ENCODE measurements at places on chromosomes 1 and 21.

- DNase-seq = no peak
Measured at GRCh38 chr1:112818990-112819689, 104.0 kb upstream of the PPM1J start.

DNA sequence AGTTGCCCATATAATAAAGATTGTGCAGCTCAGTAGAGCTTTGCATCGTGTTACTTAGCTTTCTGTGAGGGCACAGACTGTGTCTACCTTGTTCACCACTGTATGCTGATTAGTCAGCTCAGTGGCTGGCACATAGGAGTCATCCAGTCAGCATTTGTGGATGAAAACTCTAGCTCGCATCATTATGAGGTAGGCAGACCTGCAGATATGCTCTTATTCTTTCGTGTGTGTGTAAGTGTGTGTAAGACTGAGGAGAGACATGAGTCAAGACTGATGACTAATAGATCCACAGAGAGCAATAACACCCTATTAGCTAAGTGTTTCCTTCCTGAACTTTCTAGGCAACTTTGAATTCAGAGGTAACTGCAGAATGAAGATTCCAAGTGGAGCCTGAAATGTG is 17.1 kb downstream of the TTF2 start:
- DNase-seq = no peak

- no peak for DNase-seq
Measured at GRCh38 chr21:17794518-17795145, 24.5 kb downstream of the C21orf91 start.

- DNase-seq = no peak
Measured at GRCh38 chr1:25620211-25620610, 3.6 kb downstream of the MAN1C1 start.

- no peak for DNase-seq
Measured at GRCh38 chr1:29133861-29134694, 10.4 kb upstream of the TMEM200B start.

DNA sequence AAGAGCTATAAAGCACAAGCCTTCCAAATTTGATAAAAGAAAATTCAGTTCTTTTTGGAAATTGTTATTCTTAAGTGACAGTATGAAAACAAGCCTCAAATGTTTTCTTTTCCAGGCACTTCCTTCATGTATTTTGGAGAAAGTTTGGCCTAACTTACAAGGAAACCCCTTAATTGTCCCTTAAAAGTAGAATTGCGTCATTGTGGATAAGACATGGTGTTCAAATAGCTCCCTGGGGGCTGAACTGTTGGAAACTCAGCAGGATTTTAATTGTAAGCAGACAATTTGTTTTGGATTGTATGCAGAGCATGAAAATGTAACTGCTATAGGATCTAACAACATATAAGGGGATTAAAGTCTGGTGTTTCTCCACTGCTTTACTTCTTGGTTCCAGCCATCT is 35.4 kb upstream of the FGGY start:
- peak; percentile 64 for DNase-seq

DNA sequence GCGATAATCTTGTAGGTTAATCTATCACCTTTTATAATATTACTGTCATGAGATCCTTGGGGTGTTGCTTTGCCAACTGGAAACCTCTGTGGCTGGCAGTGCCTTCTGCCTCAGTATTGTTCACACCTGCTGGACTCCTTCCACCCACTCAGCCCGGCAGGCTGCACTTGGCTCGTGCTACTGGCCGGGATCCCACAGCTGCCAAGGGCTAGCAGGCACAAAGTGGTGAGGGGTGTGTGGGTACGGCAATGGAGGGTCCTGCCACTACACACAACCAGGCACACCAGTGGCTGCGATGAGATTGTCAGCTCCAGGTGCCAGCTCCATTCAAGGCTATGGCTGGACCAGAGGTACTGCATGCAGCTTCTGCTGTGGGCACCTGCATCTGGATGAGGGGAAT is 191.2 kb upstream of the LYPLAL1 start:
- no peak for DNase-seq

DNA sequence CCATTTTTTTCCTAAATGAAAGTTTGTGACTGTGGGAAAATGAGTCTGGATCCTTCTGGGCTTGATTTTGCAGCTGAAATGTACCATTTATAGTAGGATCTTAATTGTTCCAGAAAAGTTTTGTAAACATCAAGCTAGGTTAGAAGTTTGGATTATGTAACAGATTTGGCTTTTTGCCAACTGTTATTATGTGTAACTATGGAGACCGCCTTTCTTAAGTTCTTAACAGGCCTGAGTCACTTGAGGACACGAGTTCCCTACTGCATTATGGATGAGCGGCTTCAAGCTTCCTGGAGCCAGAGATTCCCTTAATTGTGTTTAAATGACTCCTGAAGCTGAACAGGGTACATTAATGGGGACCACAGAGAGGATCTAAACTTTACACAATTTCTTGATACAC is 22.2 kb downstream of the SLC25A33 start:
- no peak for DNase-seq

DNA sequence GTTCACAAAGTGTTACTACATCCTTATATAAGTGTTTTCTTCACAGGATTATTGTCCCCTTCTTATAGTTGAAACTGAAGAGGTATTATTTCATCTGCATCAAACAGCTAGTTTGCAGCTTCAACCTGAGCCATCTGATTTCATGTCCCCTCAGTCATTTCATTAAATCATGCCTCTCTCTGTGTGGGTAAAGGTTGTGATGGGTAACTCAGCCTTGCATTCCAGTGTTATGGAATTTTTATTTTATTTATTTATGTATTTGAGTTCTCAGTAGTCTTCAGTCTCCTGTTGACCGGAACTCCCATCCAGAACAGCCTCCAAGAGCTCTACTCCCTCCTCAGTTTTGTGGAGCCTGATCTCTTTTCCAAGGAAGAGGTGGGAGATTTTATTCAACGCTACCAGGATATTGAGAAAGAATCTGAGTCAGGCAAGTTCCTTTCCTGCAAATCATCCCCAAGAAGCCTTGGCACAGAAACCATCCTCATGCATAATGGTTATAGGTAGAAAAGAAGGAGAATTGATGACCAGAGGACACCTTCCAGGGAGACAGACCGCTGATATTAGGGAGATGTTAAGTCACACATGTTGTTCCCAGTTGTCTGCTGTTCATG is 21.8 kb downstream of the CHD1L start:
- no peak for DNase-seq

GRCh38 chr1:45171575-45171974 is 34.8 kb downstream of the ZSWIM5 start:
- DNase-seq = no peak

DNA sequence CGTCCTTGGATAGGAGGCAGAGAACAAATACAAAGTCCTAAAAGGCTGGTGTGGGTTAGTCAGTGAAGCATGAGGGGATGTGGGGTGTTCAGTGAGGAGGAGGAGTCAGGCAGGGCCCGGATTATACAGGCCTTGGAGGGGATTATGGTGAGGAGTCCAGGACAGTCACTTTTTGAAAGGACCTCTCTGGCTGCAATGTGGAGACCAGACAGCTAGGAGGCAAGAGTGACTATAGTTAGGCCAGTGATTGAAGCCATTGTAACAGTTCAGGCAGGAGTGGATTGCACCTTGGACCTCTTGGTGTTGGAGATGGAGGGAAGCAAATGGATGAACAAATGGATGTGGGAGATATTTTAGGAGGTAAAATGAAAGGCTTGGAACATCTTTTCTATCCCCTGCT is 115.8 kb downstream of the C1orf94 start:
- DNase-seq = no peak

DNA sequence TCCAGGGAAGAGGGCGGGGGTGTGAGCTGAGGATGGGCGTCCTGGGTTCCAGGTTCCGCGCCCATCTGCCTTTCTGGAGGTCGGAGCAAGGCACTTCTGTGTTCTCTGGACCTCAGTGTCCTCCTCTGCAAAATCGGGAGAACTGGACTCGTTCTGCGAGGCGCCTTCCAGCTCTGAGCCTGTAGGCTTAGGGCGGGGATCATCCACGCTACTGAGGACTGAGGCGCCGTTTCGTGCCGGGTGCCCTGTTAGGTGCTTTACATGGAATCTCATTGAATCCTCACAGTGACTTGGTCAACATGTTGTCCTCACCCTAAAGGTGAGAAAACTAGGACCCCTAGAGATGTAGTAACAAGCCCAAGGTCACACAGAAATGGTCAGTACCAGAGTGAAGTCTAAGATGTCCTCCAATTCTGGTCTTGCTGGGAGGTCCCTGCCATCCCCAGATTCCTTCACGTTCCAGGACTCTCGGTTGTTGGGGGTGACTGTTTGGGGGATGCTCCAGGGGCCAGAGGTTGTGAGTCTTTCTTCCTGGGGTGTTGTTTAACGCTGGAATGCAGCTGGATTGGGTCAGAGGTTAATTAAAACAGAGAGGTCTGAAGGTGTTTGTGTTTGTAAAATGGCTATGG is 677 bp downstream of the PRKAA2 start:
- DNase-seq = peak; percentile 36

GRCh38 chr1:240766831-240767230 is 154.9 kb upstream of the GREM2 start:
- DNase-seq = no peak

DNA sequence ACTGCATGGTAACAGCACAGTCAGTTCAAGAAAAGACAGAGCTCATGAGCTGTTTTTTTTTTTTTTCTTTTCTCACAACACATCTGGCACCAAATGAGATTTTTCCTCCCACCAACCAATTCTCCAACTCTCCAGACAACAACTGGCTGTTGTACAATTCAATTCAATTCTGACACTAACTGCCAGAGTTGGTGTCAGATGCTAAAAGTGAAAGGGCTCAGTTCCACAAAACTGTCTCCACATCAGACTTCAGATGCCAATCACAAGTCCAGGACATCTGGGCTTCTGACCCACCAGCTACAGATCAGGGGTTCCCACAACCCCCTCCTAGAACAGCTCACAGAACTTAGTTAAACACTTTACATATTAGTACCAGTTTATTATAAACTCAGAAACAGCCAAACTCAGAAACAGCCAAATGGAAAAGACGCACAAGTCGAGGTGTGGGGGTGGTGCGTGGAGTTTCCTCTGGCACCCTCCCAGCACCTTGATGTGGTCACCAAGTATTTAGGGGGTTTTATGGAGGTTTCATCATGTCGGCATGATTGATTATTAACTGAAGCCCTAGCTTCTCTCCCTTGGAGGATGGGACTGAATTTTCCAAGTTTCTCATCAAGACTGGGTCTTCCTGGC is 39.2 kb upstream of the LRRC8D start:
- no peak for DNase-seq

DNA sequence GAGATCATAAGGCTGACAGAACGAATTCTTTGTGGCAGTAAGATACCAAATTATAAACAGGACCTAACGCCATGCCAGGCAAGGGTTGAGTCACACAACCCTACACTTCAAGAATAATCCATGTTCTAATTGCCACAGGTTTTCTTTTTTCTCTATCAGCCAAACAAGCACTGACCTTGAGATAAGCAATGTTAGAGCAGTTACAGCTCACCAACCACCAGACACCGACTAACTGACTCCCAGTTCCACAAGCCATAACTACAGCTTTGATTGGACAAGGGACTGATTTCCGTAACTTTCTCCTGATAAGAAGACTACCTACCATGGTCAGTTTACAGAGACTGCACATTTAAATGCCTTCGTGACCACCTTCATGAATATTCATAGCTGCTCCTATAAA is 149.6 kb downstream of the PTPRU start:
- no peak for DNase-seq

DNA sequence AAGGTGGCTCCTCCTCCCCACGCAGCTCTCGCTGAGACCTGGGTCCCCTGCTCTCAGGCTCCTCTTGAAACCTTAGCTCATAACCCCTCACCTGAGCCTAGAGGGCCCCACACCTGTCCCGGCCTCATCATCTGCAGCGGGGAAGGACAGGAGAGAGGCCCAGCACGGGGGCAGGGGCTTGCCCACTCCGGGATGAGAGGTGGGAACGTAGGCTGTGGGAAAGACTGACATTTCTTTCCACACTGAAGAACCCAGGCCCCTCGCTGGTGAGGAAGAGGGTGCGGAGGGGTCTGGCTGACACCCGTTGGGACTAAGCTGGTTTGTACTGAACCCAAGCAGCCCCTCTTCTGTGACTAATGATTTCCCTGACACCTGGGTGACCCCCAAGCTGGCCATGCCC is 14.0 kb upstream of the NES start:
- DNase-seq = no peak

- DNase-seq = peak; percentile 52
Measured at GRCh38 chr1:150150133-150151021, 661 bp downstream of the PLEKHO1 start.

- no peak for DNase-seq
Measured at GRCh38 chr1:241716915-241717656, 65.0 kb downstream of the WDR64 start.

DNA sequence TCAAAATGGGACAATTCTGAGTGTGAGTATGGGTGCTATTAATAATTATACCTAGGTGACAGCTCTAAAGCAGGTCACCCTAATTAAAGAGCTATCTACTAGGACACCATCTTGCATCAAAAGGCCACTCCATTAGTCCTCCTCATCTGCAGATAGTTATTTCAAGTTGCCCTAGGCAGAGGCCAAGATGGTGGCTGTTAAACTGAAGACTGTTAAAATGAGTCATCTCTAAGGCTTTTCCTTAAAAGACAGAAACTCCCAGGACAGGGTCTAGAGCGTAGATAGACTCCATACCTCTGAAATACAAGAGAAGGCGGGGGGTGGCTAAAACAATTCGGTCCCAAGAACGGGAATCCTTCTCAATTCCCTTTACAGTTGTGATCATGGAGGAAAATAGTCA is 4.5 kb upstream of the ZNF697 start:
- DNase-seq = no peak
